AG10803 (cell line): ENCODE measurements at places on chromosomes 7 and 10.
A peak's percentile ranks its signal among the peaks of the same experiment; 100 is the strongest.

GRCh38 chr7:11716185-11716584, 115.8 kb downstream of the THSD7A start:
- peak; percentile 41 for DNase-seq

DNA sequence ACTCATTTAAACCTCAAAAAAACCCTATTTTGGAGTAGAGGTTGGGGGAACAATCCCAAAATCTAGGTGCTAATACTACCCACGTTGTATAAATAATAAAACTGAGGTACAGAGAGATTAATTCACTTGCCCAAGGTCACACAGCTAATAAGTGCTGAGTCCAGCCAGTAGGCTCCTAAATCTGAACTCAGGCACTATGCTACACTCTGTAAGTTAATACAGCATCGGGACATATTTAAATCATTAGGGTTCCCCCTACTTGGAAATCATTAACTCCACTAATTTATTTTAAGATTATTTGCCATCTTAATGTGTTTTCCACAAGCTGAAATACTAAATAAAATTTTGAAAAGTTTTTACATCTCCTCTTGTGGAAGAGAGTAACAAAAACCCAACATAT, 24.2 kb downstream of the PIP4K2A start:
- DNase-seq: no peak

GRCh38 chr7:12067156-12067831, 143.8 kb upstream of the TMEM106B start:
- peak; percentile 26 for DNase-seq

DNA sequence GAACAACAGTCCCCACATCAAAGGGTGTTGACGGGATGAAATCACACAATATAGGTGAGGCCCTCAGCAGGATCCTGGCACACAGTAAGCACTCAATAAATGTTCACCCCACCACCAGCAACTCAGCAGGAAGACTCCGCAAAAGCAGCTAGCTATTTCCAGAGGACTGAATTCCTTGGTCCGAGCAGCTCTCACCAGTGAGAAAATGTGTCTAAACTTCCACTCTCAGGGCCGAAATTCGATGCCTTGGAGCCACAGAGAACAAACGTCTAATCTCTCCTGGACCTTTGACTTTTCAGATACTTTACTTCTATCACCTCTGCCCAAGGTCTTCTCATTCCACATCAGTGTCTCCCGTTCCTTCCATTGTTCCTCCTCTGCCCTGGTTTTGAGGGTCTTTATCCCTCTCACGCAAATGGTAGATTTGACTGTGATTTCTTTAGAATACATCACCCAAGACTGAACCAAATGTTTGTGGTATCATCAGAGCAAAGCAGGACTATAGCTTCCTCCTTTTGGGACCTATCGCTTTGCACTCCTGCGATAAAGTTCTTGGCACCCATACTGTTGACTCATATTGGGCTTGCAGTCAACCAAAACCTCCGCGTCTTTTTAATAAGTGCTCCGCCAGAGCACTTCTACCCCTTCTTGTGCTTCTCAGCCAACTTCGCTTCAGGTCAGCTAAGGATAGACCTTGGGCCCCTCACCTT, 903 bp upstream of the NT5C2 start:
- peak; percentile 29 for DNase-seq

DNA sequence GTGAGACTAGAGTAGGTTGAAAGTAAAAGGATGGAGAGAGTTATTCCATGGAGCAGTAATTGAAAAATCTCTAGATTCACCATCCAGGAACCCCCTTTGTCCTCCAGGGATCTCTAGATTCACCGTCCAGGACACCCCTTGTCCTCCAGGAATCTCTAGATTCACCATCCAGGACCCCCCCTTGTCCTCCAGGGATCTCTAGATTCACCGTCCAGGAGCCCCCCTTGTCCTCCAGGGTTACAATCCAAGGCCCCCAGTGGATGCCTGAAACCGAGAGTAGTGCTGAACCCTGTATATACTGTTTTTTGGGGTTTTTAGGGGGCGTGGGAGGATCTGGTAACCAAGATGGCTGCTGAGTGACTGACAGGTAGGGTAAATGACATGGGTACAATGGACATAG, 38.3 kb upstream of the PPP2R2D start:
- DNase-seq: no peak

- no peak for DNase-seq
These were observed 8.2 kb downstream of the TM9SF3 start for GRCh38 chr10:96578633-96579032.

GRCh38 chr7:2481195-2481594, 5.0 kb upstream of the GRIFIN start:
- DNase-seq: no peak

- DNase-seq: peak; percentile 49
These were observed 188.4 kb upstream of the COL1A2 start for GRCh38 chr7:94206295-94206694.

GRCh38 chr10:51649064-51649463, 50.3 kb downstream of the CSTF2T start:
- no peak for DNase-seq

DNA sequence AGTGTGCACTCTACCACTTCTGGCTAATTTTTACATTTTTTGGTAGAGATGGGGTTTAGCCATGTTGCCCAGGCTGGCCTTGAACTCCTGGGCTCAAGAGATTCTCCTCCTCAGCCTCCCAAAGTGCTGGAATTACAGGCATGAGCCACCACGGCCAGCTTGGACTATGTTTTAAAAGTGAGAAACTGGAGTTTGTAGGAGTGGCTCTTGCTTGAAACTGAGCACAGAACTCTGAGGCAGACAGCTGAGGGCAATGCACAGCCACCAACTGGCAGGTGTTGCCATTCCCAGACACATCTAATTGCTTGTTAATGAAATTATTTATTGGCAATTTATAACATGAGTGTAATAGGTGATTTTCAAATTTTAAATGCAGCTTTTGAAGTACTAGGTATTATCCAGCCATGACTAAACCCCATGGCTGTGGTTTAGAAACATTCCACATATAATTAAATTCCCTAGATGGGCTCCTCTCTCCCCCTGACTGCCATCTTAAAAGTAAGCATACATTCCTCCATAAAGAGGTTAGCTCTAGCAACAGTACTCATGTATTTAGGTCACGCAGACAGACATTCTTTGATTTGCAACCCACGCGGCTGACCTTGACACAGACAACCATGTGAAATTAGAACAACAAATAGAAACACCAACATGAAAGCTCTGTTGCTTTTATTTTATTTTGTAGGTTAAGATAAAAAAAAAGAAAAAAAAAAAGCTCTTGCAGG, 19.8 kb downstream of the PANK1 start:
- DNase-seq: peak; percentile 28

DNA sequence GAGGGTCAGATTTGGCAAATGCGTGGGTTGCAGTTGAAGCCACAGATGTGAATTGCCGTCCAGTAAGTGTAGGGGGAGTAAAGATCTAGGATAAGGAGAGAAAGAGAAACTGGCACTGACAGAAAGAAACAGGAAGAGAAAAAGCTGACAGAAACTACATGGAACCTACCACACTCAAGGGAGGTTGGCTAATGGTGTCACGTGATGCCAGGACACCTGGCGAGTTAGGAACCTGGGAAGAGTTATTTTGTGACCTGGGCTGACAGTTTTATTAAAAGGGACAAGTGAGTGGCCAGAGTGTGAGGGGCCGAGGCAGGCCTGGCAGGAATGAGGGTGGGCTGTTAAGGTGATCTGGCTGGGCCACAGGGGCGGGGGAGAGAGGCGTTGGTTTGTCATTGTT, 188.7 kb downstream of the ADARB2 start:
- DNase-seq: no peak
